ENCODE measurements at places on chromosomes 1 and 21. TPM values are rescaled to one million over a fixed set of nuclear protein-coding genes. Genes with fewer than 3 reads are reported as not detected.

ABCA4 gene
- total RNA-seq, result 0.48 TPM

PGLYRP4 gene
- 0.48 TPM for total RNA-seq

SORT1 gene
- 65.2 TPM for total RNA-seq

DNA sequence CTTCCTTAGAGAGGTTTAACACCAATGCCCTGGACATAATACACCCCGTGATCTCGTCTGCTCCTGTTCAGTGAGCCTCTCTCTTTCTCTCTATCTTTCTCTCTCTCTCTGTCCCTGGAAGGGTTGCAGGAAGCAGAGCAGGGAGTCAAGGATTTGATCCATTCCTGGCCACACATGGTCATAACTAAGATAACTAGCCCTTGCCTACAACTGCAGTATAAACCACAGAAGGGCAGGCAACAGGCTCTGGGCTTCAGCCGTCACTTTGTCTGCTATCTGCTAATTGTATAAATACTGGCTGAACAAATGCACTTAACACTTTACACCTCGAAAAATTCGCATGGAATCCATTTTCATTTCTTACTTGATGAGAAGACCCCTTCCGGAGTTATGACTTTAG is 357.5 kb upstream of the RUNX1 start:
- no peak for DNase-seq

GRCh38 chr1:34167389-34167788 is 2.4 kb upstream of the CSMD2 start:
- no peak for DNase-seq

- DNase-seq, result peak; percentile 76
Measured at GRCh38 chr21:38219049-38219628, 37.7 kb upstream of the KCNJ15 start.

- peak; percentile 88 for DNase-seq
Measured at GRCh38 chr1:31155216-31155806, 84.4 kb downstream of the NKAIN1 start.

DNA sequence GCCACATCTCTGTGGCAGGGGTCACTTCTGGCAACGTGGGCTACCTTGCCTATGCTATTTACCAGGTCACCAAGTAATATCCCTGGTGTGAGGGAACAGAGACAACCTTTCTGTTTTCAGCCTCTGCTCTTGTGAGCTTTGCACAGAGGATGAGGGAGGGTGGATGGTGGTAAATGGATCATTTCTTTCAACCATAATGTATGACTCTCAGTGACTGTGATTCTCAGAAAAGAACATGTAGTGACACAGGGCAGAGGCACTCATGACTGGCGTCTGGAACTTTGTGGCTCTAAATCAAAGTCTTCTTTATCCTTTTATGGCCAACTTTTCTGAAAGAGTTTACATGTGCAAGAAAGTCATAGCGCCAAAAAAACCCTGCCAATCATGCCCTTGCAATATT is 153.5 kb upstream of the USP24 start:
- DNase-seq, result no peak

GRCh38 chr21:31399591-31399990 is 55.5 kb upstream of the TIAM1 start:
- DNase-seq, result no peak

DNA sequence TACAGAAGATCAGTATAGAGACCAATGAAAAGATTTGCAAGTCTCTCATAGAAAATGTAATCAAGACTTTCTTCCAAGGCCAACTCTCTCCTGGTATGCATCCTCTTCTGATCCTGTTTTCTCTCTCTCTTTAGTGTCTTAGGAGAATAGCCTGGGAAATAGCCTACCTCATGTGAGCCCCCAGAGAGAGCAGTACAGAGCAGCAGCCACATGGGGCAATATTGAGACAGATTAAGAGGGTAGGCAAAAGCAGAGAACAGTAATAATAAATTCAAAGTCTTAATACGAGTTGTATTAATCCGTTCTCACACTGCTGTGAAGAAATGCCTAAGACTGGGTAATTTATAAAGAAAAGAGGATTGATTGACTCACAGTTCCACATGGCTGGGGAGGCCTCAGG is 61.4 kb downstream of the RNASEL start:
- DNase-seq, result no peak

Measured in umbilical cord (tissue), 2 donors.